GM12878 (cell line): ENCODE measurements at places on chromosomes 4 and X. TPM values are rescaled to one million over a fixed set of nuclear protein-coding genes. Genes with fewer than 3 reads are reported as not detected.

Gene GPC4
- 0.09 and 0.17 TPM in 2 replicates for polyA plus RNA-seq

Gene TRIM60
- polyA plus RNA-seq: not detected in 2 replicates

Gene ZNF711
- polyA plus RNA-seq: 2.3 and 3.8 TPM in 2 replicates

Gene OTUD6A
- not detected in 2 replicates for polyA plus RNA-seq

Gene NPY5R
- polyA plus RNA-seq: not detected in 2 replicates
